CD14-positive monocyte (primary cell): ENCODE measurements at places on chromosomes 6 and 20.
A peak's percentile ranks its signal among the peaks of the same experiment; 100 is the strongest.

GRCh38 chr6:43687079-43687436, 533 bp downstream of the MRPS18A start:
- no peak for DNase-seq

- DNase-seq, result no peak
Observed at GRCh38 chr6:142644866-142645265, 300.1 kb downstream of the HIVEP2 start.

GRCh38 chr6:87152526-87152955, 2.8 kb upstream of the ZNF292 start:
- DNase-seq, result no peak

DNA sequence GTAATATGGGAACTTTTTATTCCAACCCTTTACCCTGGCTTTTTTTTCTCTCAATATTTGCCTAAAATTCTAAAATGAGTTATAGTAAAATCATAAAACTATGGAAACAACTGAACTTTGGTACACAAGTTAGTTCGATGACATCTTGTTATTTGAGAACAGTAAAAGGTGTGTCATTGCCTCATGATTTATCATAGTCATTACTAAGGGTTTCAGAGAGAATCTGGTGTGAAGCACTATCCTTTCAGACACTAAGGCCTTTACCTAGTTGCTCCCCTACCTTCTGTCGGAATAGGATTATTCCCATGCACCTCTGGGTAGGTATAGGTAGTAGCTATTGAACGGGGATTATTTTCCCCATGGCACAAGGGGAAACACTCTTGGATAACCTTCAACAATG, 11.4 kb downstream of the TAF11 start:
- no peak for DNase-seq

GRCh38 chr6:167970230-167970629, 27.2 kb upstream of the KIF25 start:
- no peak for DNase-seq

DNA sequence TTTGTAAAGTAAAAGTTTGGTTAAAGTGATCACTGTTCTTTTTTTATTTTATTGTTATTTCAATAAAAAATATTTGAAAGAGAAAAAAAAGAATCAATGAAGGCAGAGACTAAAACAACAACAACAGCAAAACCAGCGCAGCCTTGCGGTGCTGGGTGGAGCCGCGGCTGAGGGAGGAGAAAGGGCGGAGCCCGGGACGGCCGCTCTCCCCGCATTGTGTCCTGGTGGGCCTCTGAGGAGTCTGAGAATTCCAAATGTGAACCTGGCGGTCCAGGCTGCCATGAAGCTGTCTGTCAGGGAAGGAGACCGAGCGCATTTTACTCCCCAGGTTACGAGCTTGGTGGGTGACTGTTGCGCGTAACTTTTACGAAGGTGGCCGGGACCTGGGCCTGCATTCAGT, 43.2 kb downstream of the TMEM242 start:
- no peak for DNase-seq

GRCh38 chr20:12891643-12892042, 117.1 kb upstream of the SPTLC3 start:
- no peak for DNase-seq

DNA sequence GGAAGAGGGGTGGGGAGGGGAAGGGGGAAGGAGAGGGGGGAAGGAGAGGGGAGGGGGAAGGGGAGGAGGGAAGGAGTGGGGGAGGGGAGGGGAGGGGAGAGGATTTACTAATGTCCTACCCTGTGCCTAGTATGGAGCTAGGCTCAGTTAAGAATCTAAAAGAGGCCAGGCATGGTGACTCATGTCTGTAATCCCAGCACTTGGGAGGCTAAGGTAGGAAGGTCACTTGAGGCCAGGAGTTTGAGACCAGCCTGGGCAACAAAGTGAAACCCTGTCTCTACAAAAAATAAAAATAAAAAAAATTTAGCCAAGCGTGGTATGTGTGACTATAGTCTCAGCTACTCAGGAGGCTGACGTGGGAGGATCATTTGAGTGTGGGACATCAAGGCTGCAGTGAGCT, 13.0 kb downstream of the UBE2J1 start:
- no peak for DNase-seq

DNA sequence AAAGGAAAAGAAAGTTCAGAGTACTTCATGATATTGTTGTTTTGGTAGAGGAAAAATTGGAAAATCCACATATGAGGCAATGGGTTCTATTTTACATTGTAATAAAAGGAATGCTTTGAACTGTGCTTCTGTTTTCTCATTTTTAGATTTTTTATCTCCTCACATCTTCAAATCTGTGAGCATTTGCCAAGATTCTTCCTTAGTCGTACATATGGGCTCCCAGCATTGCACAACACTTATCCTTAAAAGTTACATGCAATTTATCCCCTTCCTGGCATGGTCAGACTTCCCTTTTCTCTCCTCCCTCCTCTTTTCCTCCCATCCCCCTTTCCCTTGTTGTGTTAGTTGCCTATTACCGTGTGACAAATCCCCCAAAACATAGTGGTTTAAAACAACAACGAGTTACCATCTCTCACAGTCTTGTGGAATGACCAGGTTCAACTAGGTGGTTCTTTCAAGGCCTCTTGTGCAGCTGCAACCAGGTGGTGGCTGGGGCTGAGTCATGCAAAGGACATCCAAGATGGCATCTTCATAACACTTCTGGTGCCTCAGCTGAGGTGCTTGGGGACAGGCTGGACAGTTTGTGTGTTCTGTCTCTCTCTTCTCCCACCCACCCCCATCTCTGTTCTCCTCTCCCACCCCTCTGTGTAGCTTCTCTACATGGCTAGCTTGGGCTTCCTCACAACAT, 68.7 kb downstream of the TXNDC5 start:
- no peak for DNase-seq

DNA sequence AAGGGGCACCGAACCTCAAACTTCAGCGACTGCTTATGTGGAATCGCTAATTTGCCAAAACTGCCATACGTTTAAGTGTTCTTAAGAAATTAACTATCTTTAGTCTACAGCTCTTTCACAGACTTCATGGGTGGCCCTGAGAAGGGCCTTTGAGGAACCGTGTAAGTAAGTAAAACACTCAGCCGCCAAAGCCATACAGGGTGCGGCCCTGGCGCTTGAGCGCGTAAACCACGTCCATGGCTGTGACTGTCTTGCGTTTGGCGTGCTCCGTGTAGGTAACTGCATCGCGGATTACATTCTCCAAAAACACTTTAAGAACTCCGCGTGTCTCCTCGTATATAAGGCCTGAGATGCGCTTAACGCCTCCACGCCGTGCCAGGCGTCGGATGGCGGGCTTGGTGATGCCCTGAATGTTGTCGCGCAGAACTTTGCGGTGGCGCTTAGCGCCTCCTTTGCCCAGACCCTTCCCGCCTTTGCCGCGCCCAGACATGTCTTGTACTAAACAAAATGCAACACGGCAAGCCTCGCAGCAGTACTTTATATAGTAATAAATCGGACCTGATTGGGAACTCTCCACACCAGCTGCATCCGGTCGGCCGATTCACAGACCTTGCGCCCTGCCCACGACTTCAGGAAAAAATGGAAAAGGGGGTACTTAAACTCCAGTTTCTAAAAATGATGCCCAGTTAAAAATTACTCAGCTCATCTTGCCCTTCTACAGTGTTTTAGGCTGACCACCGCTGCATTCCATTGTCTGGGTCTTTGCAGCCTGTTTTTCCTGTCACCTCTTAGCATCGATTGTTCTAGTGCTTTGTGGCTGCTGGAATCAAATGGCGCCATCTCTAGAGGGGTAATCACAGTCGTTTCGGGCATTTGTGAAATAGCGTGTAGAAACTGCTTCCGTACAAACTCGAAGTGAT, 38.9 kb downstream of the OR2B2 start:
- DNase-seq, result peak; percentile 46

- DNase-seq, result no peak
Observed at GRCh38 chr6:52293067-52293466, 8.5 kb upstream of the MCM3 start.

DNA sequence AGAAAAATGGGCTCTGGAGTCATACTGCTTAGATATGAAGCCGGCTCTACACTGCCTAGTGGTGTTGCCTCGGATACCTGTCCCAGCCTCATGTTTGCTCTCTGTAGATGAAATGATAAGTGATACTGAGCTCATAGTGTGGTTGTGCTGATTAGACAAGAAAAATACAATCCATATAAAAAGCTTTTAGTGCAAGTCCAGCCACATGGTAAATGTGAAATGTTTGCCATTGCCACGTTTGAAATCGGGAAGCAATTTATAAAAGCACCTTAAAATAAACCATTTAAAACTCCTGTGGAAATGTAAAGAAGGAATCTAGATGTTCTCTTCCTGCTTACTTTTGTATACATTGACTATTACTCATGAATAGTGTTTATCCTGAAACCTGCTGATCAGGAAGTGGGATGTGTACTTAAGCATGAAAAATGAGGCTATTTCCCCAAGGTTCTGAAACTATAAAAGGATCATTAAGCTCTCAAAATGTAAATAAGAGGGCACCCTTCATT, 13.1 kb upstream of the PBOV1 start:
- DNase-seq, result no peak

GRCh38 chr6:112957536-112957916, 610.4 kb downstream of the RFPL4B start:
- DNase-seq, result no peak

DNA sequence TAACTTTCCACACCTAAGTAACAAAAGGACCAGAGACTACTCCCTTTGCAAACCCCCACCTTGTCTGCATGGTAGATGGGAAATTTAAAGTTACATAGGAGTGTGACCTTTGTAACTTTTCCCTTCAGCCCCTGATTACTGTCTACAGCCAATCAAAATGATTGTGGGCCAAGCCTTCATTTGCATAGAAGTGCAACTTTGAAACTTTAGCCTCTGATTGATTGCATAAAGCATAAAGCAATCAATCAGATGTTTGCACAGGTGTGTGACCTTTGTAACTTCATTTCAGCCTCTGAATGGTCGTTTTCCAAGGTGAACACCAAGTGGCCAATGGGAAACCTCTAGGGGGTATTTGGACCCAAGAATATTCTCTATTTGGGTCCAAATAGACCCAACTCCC, 46.1 kb downstream of the PRKN start:
- no peak for DNase-seq

DNA sequence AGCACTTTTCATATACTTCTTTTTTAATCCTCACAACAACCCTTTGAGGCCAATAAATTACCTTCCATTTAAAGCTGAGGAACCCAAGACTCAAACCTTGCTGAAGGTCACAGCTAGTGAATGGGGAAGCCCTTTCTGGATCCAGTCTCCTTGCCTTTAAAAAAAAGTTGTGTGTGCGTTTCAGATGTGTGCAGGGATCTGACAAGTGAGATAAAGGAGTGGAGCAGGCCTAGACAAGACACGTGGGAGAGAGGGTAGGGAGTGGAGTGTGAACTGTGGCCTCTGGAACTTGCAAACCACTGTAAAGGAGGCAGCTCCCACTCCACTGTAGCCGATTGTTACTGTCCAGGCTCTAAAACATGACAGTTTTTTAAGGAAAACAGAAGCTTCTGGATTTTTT, 1.9 kb downstream of the KLHL32 start:
- DNase-seq, result no peak

DNA sequence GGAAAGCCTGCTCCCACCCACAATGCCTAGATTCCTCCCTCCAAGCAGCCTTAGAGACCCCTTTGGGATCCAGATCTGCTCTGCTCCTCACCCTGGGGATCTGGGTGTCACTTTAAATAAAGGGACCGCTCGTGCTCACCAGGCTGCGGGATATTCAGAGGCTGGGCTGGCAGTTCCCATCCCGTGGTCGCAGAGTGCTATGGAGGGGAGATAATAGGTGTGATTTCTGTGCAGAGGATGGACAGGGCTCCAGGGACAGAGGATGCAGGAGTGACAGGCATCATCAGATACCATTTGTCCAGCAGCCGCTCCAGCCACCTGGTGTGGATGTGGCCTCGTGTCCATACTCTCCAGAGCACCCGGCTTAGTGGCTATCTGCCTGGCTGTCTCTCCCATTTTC, 415.9 kb upstream of the SULF2 start:
- DNase-seq, result no peak

DNA sequence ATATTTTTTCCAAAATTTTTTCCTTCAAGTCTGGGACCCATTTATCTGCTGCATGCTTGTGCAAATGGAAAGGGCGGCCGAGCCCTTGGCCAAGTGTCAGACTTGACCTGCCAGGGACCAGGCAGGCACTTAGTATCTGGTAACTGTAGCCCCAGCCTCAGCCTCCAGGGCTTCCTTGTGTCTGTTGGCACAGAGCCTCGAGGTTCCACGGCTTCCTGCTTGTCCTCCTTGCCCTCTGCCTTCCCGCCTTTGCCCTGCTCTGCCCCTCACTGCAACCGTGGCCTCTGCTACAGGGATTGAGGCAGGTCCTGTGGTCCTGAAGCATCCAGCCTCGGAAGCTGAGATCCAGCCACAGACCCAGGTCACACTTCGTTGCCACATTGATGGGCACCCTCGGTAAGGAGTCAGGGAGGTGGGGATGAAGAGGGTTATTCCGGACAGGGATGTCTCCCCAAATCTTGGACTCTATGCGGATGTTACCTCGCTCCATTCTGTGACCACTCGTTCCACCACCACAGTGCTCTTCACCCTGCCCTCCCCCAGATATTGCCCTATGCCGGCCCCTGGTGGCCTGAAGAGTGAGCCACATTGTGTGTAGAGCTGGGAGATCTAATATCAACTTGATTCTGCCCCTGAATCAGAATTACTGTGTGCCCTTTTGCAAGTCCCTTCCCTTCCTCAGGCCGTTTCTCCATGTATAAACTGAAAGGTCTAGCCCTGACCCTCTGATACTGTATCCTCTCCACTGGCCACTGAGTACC, 41.5 kb upstream of the SRF start:
- no peak for DNase-seq

- DNase-seq, result no peak
Observed at GRCh38 chr6:11320914-11321597, 88.6 kb upstream of the NEDD9 start.

GRCh38 chr20:63086421-63087235, 79.9 kb upstream of the BHLHE23 start:
- DNase-seq, result no peak

DNA sequence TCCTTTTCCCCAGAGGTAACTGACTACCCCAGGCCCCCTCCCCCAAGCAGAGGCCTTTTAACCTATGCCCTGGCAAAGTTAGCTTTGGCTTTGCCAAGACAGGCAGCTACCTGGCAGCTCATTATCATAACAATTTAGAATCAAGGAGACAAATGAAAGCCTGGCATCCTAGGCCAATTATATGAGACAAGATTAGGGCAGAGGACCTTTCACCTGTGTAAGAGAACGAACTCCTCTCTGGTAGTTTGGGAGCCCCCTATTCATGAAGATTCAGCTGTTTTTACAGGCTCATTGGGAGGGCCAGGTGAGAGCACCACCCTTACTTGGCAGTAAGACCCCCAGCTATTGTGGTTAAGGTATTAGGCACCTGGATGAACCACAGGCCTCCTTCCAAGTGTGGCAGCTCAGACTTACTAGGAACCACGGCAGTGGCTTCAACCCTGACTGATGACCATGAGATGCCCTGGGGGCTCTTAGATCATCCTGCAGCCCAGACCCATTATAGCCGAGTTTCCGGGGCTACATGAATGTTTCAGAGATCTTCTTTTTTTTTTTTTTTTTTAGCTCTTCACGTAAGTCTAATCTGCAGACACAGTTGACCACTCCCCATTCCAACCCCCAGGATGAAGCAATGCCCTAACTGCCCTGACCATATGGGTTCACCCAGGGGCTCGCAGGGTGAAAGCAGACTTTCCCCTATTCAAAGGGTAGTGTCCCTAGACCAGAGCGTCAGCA, 56.2 kb downstream of the RAB44 start:
- DNase-seq, result peak; percentile 85
